ENCODE measurements at places on chromosomes 6 and 20.

DNA sequence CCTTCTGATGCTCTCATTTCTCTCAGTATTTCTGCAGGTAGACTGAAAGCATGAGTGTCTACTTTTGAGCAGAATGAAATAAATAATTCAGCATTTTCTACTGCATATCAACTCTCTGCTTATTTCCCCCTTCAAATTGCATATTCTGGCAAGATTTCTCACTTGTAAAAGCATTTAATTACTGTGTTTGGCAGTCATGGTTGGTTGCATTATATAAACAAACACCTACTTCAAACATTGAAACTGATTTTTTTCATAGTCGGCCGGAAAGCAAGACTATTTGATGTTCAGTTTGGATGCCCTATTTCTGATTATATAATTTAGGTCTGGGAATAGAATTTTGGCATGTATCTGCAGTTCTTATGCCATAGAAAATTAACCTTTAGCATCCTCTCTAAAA, 73.1 kb downstream of the PLEKHG1 start:
- no peaks in the 10 kb centered on the region for H3K36me3 ChIP-seq
- H3K27ac ChIP-seq, result no peak overlapping the region
- H3K4me1 ChIP-seq, result peaks cover 4% of the 10 kb centered on the region
- DNase-seq, result no peak
- H3K4me3 ChIP-seq, result no peak overlapping the region
- peaks cover 20% of the 10 kb centered on the region for H3K27me3 ChIP-seq

GRCh38 chr20:52004715-52005114, 186.9 kb downstream of the ZFP64 start:
- no peaks in the 10 kb centered on the region for H3K36me3 ChIP-seq
- no peak overlapping the region for H3K27ac ChIP-seq
- DNase-seq, result no peak
- peaks cover 12% of the 10 kb centered on the region for H3K27me3 ChIP-seq
- no peaks in the 10 kb centered on the region for H3K4me1 ChIP-seq

GRCh38 chr6:158767709-158768108, 51.5 kb downstream of the EZR start:
- no peaks in the 10 kb centered on the region for H3K27me3 ChIP-seq
- H3K27ac ChIP-seq, result peak overlapping the region; percentile 68
- DNase-seq, result no peak
- H3K36me3 ChIP-seq, result peaks cover 91% of the 10 kb centered on the region
- H3K4me1 ChIP-seq, result peaks cover 16% of the 10 kb centered on the region

- no peak overlapping the region for H3K27ac ChIP-seq
- no peaks in the 10 kb centered on the region for H3K36me3 ChIP-seq
- H3K4me3 ChIP-seq, result no peak overlapping the region
- H3K27me3 ChIP-seq, result no peaks in the 10 kb centered on the region
- no peak for DNase-seq
- no peaks in the 10 kb centered on the region for H3K4me1 ChIP-seq
Observed at GRCh38 chr20:60587986-60588385, 629.8 kb downstream of the CDH26 start.

- no peak overlapping the region for H3K27ac ChIP-seq
- peaks cover 48% of the 10 kb centered on the region for H3K4me1 ChIP-seq
Observed at GRCh38 chr20:10555865-10556308, 117.9 kb downstream of the JAG1 start.

DNA sequence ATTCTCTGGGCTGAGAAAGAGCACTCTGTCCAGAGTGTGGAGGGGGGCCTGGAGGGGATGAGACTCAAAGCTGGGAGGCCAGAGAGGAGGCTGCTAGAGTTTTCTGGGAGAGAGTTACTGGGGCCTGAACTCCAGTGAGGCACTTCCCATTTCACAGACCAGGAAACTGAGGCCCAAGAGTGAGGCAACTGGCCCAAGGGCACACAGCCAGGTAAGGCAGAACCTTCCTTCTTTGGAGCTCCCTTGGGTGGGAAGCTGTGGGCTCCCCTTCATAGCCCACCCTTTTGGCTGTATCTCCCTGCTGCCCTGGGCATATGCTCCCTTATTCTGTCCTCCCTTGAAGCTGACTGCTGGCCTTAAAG, 34.4 kb downstream of the ANGPT4 start:
- no peak for DNase-seq
- H3K27me3 ChIP-seq, result peaks cover 13% of the 10 kb centered on the region
- H3K27ac ChIP-seq, result no peak overlapping the region

DNA sequence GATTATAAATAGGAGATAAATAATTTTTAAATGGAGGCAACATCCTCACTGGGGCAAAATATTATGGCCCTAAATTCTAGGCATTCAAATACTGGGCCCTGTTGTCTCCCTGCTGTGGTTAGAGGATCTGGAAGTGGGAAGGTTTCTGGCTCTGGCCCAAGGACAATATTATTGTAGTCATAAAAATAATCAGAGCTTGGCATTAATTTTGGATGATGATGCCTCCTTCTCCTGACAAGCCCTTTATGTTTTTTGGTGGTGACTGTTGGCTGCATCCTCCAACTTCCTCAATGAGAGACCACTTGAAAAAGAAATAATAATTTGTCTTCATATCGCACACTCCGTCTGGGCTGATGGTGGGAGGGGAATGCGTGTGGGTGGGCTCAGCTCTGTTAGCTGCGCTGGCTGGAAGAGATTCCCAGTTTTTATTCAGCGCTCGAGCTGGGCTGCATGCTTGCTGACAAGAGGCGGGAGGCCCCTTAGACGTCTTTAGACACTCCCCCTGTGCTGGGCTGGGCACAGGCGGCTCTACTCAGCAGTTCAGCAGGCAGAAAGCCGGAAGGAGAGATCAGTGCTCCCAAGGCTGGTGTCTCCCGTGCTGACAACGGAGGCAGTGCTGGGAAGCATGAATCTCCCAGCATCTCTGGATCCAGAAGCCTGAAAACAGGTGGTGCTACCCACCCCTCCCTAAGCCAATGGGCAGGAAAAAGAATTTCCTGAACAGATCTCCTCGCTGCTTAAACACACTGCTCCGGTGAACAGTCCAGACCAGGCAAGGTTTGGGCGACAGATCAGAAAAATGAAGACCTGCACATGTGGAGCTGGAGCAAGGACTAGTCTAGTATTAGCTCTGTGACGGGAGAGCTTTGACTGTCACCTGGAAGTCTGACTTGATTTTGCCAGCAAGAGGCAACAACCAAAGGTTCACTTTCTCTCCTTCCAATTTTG, 97.7 kb downstream of the SYCP2 start:
- H3K4me1 ChIP-seq, result no peaks in the 10 kb centered on the region
- peaks cover 13% of the 10 kb centered on the region for H3K27me3 ChIP-seq
- H3K36me3 ChIP-seq, result no peaks in the 10 kb centered on the region
- DNase-seq, result no peak
- no peak overlapping the region for H3K27ac ChIP-seq

DNA sequence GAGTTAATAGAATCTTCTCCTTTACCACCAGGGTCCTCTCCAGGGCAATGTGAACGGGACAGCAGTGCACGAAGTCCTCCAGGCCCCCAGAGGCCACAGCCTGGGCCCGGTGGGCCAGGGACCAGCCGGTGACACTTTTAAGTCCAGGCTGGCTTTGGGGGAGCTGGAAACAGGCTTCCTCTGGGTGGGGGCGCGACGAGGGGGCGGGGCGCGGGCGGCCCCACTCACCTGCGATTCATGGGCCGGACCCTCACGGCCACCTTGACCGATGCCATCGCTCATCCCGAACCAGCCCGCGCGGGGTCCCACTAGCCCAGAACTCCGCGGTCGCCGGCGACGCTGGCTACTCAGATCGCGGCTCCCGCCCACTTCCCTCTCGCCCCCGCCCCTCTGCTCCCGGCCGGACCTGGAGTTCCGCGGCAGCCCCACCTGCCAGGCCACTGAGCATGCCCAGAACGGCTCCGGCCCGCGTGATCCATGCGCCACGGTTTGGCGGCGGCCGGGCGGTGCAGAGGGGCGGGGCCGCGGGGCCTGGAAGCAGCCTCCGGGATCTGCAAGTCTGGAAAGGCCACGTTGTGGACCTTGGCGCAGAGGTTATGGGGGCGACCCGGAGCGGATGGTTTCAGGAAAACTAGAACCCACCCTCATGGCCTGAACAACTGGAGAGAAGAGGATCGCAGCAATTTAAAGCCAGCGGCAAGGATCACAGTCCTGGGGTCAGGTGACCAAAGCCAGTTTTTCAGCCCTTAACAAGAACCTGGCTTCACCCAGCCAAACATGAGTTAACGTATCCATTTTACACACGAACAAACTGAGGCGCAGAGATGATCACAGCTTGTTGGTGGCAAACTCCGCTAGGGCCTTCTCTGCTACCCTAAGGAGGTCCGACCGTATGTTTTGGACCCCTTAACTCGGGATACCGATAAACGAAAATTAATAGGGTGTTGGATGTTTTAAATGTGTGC, at the start of gene KIF16B:
Gene KIF16B (minus strand): TSS at position 448 of the 965 bp plus-strand sequence. CDS start 173 bp downstream, at position 275.
- H3K4me1 ChIP-seq, result peaks cover 26% of the 10 kb centered on the region
- no peaks in the 10 kb centered on the region for H3K27me3 ChIP-seq
- DNase-seq, result peak; percentile 80
- peak within 1 kb of the TSS; percentile 90 for H3K4me3 ChIP-seq

GRCh38 chr6:167858842-167859664, 32.3 kb downstream of the AFDN start:
- H3K36me3 ChIP-seq, result no peaks in the 10 kb centered on the region
- no peak overlapping the region for H3K27ac ChIP-seq
- H3K27me3 ChIP-seq, result peaks cover 18% of the 10 kb centered on the region
- no peak for DNase-seq

DNA sequence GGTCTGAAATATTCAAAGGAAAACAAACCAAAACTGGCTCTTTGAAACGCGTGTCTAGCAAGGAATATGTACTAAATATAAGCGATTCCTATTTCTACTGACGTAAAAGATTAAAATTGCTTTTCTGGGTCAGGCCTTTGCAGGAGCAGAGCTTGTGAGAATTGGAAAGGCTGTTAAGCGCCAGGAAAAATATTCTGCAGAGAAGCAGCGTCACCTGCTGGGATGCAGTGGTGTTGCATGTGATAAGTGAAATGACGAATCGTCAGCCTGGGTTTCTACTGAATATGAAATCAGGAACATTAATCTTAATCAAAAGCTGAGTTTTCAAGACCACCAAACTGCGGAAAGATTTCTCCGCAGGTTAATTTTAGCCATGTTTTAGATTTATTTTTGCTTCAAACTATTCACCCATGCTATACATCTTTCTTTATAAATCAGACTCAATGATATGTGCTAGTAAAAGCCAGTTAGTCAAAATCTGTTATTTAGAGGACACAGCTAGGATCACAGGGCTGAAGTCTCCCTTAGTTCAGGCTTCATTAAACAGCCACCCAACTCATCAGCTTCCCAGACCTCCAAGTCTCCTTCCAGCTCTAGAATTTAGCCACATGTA, 67.4 kb downstream of the ALDH8A1 start:
- H3K27ac ChIP-seq, result no peak overlapping the region
- no peaks in the 10 kb centered on the region for H3K36me3 ChIP-seq
- peak; percentile 28 for DNase-seq

GRCh38 chr20:48601798-48602197, 226.0 kb downstream of the PREX1 start:
- H3K27me3 ChIP-seq, result peaks cover 2% of the 10 kb centered on the region
- H3K4me3 ChIP-seq, result no peak overlapping the region
- no peak for DNase-seq
- no peak overlapping the region for H3K27ac ChIP-seq
- no peaks in the 10 kb centered on the region for H3K4me1 ChIP-seq

GRCh38 chr20:4110885-4111284, 95.5 kb upstream of the RNF24 start:
- H3K27me3 ChIP-seq, result no peaks in the 10 kb centered on the region
- no peaks in the 10 kb centered on the region for H3K36me3 ChIP-seq
- peaks cover 38% of the 10 kb centered on the region for H3K4me1 ChIP-seq
- H3K4me3 ChIP-seq, result no peak overlapping the region

DNA sequence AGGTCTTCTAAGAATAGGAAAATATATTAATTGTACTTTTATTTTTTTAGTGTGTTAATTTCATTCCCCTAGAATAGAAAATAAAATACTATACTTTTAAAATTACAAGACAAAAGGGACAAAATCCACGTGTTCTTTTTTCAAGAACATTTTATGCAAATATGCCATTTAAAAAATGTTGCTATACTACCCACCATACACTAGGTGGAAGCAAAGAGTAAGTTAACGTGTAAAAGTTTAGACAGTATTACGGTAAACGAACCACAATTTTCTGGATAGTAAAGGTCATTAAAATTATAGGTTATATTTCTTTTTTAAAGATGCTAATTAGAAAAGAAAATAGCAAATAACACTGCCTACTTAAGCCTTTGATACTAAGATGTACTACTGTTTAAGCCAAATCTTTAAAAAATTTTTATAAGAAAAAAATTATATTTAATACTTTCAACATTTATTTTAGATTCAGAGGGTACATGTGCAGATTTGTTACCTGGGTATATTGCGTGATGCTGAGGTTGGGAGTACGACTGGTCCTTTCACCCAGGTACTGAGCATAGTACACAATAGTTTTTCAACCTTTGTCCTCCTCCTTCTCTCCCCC, 287.6 kb downstream of the PHF3 start:
- no peak overlapping the region for H3K27ac ChIP-seq
- DNase-seq, result no peak
- H3K36me3 ChIP-seq, result no peaks in the 10 kb centered on the region
- H3K27me3 ChIP-seq, result no peaks in the 10 kb centered on the region

DNA sequence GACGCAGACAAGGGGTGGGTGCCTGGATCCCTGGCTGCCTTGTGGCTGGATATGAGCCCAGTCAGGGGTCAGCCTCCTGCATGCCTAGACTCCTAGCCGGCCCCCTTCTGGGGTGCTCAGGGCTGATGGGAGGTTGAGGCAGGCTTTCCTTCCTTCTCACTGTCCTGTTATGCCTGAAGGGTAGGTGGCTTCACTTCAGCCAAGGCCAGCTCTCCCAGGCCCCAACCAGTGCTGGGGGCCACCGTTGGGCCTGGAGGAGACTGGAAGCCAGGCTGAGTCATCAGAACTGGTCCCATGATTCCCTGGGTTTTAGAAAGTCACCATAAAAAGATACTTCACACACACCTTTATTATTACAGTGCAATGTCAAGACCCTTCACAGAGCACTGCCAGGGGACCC, 2.9 kb upstream of the POU5F1 start:
- no peak overlapping the region for H3K27ac ChIP-seq
- H3K27me3 ChIP-seq, result no peaks in the 10 kb centered on the region
- no peaks in the 10 kb centered on the region for H3K36me3 ChIP-seq
- no peak for DNase-seq

DNA sequence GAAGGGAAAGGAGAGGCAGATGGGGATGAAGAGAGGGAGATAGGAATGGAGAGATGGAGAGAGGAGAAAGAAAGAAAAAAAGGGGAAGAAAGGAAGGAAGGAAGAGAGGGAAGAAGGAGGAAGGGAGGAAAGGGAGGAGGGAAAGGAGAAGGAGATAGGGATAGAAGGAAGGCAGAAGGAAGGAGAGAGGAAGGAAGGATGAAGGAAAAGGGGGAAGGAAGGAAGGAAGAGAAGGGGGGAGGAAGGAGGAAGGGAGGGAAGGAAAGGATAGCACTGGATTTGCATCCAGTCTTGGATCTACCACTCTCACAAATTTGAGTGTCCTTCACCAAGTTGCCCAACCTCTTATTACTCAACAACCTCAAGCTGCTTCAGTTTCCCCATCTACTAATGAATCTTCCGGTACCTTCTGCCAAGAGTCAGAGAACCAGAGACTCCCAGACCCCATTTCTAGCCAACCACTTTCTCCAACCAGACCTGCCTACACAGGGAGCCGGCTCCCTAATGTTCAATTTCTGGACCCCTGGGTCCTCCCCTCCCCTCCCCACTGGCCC, 79.7 kb upstream of the FOXP4 start:
- H3K27ac ChIP-seq, result no peak overlapping the region
- H3K27me3 ChIP-seq, result peaks cover 55% of the 10 kb centered on the region
- H3K4me1 ChIP-seq, result peaks cover 3% of the 10 kb centered on the region
- DNase-seq, result no peak

Measured in activated T-helper 2 cell treated with anti-CD3 and anti-CD28 coated beads, Interferon-gamma antibody, Interleukin-2, Interleukin-4, amounts not matched to agents 10 μg/mL and 5 μg/mL and 100 μg/mL, durations not matched to agents 14 hours and 24 hours and 36 hours (primary cell).